Hippocampal formation (tissue), 2 donors: ENCODE measurements at places on chromosomes 6 and 20.

GRCh38 chr6:116531675-116532570, 13.6 kb downstream of the TRAPPC3L start:
- peak; percentile 24 for DNase-seq

DNA sequence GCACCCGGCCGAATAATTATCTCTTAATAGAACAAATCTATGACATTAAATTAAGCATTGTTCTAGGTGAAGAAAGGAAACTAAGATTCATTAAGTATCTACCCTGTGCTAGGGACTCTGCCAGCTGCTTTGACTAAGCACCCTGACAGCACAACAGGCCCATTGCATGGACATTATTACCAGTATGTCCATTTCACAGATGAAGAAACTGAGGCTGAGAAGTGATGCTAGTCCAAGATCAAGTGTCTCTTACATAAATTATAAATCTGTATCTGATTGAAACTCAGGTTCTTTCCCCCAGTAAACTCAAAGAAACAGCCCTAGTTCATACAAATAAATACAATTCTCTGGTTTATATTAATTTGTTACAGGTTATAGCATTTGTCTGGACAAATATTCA, 31.3 kb downstream of the SLC22A23 start:
- DNase-seq, result no peak

DNA sequence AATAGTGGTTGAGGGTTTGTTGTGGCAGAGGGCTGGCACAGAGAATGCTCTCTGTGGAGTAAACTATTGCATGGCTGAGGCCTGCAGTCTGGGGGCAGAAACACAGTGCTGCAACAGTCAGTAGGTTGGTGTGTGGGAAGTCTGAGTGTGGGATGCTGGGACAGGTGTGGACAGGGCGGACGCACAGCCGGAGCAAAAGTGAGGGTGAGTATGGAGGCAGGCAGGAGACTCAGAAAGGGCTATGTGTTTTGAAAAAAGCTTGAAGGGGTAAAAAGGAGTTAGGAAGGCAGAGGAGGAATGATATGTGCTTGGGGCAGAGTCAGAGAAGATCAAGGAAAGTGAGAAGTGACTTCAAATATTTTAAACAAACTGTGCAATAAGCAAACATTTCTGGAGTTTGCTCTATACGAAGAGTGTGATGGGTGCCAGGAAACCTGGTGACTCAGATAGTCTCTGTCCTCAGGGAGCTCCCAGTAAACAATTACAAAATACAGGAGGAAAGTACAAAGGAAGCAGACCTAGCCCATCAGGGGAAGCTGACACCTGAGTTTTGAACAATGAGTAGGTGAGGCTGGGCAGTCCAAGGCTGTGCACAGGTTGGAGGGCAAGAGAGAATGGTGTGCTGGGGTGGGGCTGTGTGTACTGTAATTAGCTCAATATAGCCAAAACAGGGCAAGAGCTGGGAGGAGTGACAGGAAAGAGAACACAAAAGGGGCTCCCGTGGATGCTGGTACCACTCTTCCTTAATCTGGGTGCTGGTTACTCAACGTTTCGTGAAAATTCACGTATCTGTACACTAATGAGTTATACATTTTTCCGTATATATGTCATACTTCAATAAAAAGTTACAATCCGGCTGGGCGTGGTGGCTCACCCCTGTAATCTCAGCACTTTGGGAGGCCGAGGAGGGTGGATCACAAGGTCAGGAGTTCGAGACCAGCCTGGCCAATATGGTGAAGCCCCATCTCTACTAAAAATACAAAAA, 55.2 kb downstream of the PIGU start:
- no peak for DNase-seq

- no peak for DNase-seq
Observed at GRCh38 chr6:146472918-146473317, 70.7 kb upstream of the RAB32 start.

- DNase-seq, result no peak
Observed at GRCh38 chr6:33205191-33206026, 954 bp downstream of the HSD17B8 start.

GRCh38 chr6:43747784-43748183, 22.2 kb upstream of the VEGFA start:
- DNase-seq, result no peak
